ENCODE measurements at places on chromosomes 1 and 21.

DNA sequence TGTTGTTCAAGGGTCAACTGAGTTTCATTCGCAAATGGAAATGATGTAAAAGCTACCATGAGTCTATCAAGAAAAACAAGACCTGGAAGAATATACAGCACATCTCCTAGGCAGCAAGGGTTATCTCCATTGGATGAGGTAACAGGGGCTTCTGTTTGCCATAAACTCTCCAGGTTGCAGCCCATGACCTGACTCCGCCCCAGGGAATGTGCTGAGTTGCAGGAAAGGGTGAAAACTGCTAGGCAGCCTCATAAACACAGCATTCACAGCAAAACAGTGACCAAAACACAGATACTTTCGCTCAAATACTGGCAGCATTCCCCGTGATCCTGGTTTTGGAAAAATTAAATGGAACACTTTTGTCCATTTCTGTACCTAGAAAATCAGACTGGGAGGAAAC lies 20.2 kb upstream of the ACTA1 start:
- DNase-seq: no peak

DNA sequence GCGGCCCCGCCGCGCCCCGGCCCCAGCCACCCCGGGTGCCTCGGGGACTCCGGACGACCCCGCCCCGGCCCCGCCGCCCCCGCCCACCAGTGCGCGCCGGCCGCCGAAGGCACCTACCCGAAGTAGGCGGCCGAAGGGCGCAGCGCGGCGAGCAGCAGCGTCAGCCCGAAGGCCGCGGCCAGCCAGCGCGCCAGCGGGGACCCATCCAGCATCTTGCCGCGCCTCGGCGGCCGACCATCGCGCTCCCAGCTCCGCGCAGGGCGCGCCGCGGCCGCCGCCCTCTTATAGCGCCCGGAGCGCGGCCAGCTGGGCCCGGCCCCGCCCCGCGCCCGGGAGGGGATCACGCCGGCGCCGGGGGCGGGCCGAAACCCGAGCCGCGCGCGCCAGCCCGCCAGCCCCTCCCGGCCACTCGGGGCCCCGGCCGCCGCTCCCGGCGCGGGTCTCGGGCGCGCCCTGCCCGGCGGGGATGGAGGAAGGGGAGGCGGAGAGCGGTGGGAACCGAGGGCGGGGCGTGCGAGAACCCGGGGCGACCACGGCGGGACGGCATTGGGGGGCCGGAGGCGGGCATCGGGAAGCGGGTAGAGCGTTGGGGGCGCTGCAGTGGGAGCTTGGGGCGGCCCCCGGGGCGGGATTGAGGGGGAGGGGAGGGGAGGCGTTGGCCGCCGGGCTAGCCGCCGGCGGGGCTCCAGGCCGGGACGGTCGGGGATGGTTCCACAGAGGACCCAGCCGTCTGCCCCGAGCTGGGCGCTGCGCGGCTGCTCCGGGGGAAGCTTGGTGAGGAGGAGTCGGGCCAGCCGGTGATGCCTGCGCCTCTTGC lies at the start of gene WNT9A:
WNT9A (minus strand) TSS at position 257 of the 817 bp plus-strand sequence; CDS start at position 212, 45 bp downstream.
- DNase-seq: peak; percentile 62

DNA sequence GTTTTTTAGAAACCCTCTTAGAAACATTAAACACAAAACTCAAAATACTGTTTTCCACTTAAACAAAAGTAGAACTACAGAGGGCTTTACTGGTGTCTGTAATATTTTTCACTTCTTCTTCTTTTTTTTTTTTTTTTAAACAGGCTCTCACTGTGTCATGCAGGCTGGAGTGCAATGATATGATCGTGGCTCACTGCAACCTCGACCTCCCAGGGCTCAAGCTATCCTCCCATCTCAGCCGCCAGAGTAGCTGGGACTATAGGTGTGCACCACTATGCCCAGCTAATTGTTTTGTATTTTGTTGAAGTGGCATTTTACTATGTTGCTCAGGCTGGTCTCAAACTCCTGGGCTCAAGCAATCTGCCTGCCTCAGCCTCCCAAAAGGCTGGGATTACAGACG lies 194.8 kb downstream of the DAB1 start:
- no peak for DNase-seq

- DNase-seq: no peak
These were observed 596.3 kb upstream of the CHRM3 start for GRCh38 chr1:238789916-238790667.

GRCh38 chr1:246280551-246280950 lies 226.5 kb downstream of the SMYD3 start:
- peak; percentile 25 for DNase-seq

DNA sequence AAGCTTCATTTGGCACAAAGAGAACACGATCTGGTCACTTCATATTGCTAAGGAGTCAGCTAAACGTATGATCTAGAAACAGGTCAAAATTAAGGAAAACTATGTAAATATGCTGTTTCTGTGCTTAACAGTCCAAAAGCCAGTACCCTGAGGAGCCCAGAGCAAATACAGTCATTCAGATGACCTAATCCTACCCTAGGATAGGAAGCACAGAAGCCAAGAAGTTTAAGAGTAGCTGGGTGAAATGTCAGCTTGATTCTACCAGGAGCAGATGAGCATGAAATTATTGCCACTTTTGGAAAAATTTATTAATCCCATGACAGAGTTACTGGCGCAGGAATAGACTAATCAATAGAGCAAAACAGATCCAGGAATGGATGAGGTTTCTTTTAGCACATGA lies 18.3 kb downstream of the SORT1 start:
- peak; percentile 34 for DNase-seq

- DNase-seq: no peak
These were observed 46.9 kb upstream of the TMEM51 start for GRCh38 chr1:15106608-15107007.
